ENCODE measurements at places on chromosomes 12 and 14.

DNA sequence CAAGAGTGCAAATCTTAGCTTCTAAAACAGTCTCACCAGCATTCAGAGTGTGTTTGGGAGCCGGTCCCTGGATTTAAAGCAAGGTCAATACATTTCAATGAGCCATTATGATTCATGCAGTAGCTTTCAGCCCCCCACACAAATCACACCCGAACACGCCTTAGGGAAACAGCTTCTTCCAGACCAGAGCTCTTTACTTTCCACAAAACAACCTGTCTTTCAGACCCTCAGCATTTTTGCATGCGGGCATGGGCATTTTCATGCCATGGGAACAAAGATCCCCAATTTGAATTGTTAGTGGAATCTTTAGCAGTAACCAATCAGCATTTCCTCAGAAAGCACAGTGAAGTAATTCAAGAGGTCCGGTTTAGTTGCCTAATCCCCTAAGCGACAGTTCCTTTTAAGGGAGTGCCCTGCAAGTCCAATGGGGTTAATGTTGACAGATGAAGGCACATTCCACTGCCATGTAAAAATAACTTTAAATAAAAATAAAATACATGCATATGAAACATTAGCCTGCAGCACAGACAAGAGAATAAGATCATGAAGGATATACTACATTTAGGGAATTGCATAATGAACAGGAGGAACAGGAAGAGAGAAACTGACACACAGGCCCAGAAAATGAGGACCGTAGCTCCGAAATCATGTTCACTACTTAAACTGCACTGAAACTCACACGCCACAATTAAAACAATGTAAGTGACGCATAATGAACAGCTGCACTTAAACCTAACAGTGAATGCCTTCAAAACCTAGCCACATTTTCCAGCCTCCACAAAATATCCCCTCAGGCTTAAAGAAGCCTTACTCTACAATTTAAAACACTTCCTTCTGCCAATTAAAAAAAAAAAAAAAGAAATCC, 4.0 kb downstream of the VPS37B start:
- DNase-seq = peak; percentile 67

- DNase-seq = no peak
Observed at GRCh38 chr12:93029091-93029490, 100.0 kb upstream of the EEA1 start.

- DNase-seq = no peak
Observed at GRCh38 chr12:24565300-24565699, 383.6 kb downstream of the BCAT1 start.

DNA sequence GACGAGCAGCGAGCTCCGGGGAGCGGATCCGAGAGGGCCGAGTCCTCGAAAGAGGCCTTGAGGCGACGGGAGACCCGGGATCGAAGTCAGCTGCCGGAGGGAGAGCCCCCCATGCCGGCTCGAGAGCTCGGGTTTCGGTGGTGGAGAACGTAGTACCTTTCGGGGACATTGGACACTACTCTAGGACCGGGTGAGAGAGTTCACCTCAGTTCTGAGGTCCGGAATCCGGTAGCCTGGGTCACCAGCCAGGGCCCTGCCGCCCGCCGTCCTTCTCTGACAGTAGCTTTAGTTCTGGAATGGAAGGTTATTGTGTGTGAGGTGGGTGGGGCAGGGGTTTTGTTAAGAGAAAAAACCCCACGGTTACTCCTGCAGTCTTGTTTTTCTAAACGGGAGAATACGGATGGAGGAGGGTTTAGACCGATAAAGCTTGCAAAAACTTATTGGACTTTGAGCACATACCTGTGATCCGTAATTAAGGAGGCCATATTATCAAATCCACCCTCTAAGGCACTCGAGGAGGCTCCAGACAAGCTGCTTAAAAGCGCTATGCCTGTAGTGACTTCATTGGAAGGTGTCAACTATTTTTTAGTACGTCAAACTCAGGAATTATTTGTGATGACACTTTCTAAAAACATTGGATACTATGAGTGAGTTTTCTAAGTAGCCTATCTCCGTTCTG, 765 bp downstream of the SCYL2 start:
- DNase-seq = peak; percentile 19

- DNase-seq = no peak
Observed at GRCh38 chr12:55915482-55915859, 12.2 kb downstream of the PYM1 start.

- DNase-seq = no peak
Observed at GRCh38 chr12:114392909-114393308, 13.0 kb downstream of the TBX5 start.

DNA sequence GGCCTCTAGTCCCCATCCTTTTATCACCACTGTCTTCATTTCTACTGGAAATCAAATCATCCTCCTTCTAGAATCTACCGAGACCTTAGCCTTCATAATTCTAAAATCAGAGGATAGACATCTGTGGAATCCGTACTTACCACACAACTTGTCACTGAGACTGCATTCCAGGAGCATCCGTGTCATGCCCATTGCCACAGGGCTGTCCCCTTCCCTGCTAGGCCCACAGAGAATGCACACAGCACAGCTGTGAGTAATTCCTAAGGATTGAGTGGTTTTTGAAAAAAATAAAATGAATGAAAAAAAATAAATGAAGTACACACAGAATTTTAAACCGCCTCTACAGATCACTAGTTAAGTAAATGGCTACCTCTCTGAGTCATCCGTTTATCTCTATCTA, 21.0 kb upstream of the MAGOHB start:
- DNase-seq = no peak

DNA sequence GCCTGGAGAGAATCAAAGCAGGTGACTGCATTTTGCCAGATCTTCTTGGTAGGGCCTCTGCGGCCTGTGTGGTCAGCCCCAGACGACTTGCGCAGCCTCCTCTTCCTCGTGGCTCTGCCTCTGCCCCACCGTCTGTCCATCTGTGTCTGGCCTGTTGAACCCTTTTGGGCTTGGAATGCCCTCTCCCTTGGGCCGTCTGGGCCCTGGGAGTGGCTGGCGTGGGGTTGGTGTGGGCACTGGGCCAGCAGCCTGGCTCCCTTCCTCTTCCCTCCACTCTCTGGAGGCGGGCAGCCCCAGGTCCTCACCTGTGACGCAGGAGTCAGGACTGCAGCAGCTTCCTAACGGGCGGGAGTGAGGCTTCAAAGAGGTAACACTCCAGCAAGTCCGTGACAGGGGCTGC, 9.7 kb upstream of the CCDC197 start:
- DNase-seq = no peak

- no peak for DNase-seq
Observed at GRCh38 chr14:54698501-54698900, 131.6 kb downstream of the SAMD4A start.

DNA sequence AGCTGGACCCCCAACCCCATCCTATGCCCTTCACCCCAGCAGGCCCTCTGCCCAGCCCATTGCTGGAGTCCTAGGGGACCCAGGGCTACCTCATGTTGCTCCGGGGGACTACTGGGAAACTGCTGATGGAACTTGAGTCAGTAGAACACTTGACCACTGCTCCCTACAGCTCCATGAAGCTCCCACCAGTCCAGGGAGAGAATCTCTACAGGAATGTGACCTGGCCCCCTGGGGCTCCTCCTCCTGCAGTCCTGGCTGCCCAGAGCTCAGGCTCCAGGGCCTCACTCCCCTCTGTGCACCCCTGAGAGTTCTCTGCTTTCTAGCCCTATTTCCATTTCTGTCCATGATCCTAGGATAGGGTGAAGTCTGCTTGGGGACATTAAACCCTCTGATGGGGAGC, 10.8 kb upstream of the AQP2 start:
- DNase-seq = no peak

GRCh38 chr12:226401-226800, 12.4 kb upstream of the SLC6A12 start:
- DNase-seq = no peak

DNA sequence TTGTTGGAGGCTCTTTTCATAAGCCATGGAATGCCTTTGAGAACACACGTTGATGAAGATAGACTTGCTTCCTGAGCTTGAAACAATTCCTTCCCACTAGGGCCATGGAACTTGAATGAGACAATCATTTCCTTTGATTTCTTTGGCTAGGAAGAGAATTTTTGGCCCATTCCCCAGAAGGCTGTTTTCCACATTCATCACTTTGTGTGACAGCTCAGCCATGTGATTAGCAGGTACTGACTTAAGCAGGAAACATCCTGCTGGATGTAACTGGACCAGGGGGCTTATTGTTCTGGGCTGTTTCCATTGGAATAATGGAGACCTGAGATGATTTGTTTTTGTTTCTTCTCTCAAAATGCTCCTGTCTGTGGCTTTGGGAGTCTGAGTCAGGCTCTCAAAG, 469.8 kb upstream of the SEL1L start:
- no peak for DNase-seq

GRCh38 chr12:107444771-107445170, 240.8 kb upstream of the PWP1 start:
- no peak for DNase-seq

DNA sequence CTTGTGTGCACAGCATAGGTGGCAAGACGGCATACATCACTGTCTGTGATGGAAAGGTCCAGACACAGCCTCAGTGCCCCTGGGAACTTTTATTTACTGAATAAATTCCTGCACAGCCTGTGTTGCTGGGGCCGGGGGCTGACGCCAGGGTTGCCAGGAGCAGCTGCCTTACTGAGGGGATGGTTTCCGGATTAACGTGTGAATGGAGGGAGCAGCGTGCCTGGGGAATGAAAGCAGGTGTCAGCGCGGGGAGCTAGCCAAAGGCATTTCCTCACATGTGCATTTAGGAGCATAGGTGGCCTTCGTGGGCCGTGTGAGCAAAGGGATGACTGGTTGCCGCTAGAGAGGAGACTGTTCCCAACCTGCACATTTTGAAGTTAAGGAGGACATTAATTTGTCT, 41.6 kb downstream of the SFSWAP start:
- DNase-seq = no peak

GRCh38 chr12:113740699-113741098, 225.4 kb downstream of the RBM19 start:
- no peak for DNase-seq

- no peak for DNase-seq
Observed at GRCh38 chr12:18703911-18704310, 33.9 kb downstream of the PLCZ1 start.

GRCh38 chr12:51531978-51532497, 59.0 kb upstream of the SCN8A start:
- DNase-seq = peak; percentile 79

GRCh38 chr12:110826592-110827200, 20.1 kb upstream of the CCDC63 start:
- DNase-seq = peak; percentile 88

DNA sequence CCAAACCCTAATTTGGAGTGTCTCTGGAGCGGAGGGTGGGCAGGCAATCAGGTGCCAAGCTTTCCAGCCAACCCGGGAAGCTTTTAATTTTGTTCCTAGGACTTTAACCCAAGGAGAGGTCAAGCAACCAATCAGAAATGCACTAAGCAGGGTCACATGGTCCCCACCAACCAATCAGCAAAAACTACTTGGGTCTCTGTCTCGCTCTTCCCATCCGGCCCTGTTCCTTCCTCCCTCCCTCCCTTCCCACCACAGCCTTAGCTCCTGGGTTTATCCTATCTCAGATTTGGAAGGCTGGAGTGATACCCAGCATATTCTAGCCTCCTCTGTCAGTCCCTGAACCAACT, 7.3 kb downstream of the HOXC5 start:
- DNase-seq = no peak

DNA sequence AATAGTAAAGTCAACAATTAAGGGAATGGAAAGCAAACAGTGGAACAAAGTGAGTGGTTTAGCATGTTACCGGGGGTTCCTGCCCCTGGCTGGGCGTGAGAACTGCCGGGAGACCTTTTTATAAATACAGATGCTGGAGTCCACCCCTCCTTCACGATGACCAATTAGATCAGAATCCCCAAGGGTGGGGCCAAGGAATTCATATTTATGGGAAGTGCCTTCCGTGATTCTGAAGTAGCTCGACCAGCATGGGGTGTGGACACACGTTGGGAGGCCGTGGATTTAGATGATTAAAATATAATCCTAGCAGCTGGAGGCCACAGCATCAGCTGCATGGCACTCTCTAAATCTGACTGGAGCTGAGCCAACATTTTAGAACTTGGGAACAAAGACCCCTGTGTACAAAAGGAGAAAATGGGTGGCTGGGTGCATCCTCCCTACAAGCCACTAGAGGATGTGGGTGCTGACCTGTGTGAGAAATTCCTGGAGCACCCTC, 87.9 kb downstream of the SRRM4 start:
- no peak for DNase-seq

DNA sequence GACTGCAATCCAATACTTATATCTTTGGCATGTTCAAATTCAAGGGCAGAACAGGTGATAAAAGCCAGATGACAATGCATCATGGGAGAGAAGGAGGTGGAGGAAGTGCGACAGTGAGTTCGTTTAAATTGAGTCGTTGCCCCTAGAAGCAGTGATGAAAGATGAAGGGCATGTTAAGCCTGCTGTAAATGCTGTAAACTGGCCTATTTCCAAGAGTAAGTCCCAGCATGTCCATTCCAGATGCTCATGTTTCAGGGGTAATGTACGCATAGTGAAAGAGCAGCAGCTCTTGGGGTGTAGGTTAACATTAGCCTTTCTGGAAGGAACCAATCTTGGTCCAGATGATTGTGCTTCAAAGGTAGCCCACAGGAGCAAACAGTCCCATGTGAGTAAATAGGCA, 97.1 kb downstream of the C2CD5 start:
- no peak for DNase-seq

DNA sequence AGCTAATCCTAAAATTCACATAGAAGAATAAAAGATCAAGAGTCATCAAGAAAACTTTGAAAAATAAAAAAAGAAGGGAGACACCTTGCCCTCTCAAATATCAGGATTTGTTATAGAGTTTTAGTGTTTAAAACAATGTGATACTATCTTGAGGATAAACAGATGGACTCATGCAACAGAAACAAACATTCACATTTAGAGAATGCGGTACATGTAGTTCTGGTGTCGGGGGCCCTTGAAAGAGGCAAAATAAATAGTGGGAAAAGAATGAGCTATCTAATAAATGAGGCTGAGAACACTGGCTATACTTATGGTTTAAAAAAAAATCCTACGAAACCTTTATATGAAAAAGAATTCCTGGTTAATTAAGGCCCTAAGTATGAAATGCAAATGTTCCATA, 127.7 kb downstream of the LLPH start:
- DNase-seq = no peak

GRCh38 chr14:88322504-88323085, 474 bp downstream of the KCNK10 start:
- DNase-seq = no peak

DNA sequence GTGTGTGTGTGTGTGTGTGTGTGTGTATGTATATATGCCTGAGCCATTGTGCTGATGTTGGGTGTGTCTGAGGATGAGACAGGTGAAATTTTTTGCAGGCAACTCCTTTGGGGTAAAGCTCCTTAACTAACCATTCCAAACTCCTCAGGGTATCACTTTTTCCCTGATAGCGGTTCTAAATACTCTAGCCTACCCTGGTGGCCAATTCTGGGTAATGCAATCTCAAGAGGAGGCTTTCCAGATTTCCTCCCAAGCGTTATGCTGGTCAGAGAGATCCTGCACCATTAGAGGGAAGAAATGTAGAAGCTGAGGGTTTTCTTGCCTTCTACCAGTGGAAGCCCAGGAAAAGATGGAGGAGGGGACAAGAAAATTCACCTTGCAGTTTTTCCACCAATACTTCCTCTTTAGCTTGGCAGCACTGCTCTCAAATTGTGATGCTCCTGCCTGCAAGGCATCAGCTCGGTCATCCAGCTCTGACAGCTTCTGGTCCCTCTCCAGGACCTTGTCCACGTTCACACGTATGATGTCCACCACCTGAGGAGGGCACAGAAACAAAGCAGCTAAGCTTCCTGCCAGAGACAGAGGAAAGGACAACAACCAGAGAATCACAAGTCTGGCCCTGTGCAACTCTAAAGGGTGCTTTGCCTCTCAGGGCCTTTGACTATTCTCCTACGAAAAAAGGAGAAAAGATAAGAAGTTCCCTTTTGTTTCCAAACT, 4.9 kb downstream of the VAMP1 start:
- peak; percentile 85 for DNase-seq

Data from pons (tissue), 1 donor.